Fibroblast of skin of right quadriceps (primary cell): ENCODE measurements at places on chromosomes 11 and 22.

DNA sequence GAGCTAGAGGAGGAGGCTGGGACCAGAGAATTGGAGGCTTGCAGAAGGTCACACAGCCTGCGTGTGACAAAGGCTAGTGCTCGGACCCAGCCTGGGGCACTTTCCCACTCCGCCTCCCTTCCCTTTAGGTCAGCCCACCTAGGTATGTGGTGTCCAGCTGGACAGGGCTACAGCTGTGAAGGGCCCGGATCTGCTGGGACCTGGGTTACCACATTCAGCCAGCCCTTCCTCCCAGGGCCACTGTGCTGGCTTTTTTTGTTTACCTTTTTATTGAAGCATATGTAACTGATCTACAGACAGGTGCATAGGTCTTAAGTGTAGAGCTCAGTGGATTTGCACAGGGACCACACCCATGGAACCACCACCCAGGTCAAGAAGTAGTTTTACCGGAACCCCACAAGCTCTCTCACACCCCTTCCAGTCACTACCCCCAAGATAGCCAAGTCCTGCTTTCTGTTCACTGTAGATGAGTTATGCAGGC, 8.7 kb downstream of the CAPN5 start:
- no peak for DNase-seq

- no peak for DNase-seq
These were observed 5.3 kb downstream of the ADA2 start for GRCh38 chr22:17213976-17214375.

DNA sequence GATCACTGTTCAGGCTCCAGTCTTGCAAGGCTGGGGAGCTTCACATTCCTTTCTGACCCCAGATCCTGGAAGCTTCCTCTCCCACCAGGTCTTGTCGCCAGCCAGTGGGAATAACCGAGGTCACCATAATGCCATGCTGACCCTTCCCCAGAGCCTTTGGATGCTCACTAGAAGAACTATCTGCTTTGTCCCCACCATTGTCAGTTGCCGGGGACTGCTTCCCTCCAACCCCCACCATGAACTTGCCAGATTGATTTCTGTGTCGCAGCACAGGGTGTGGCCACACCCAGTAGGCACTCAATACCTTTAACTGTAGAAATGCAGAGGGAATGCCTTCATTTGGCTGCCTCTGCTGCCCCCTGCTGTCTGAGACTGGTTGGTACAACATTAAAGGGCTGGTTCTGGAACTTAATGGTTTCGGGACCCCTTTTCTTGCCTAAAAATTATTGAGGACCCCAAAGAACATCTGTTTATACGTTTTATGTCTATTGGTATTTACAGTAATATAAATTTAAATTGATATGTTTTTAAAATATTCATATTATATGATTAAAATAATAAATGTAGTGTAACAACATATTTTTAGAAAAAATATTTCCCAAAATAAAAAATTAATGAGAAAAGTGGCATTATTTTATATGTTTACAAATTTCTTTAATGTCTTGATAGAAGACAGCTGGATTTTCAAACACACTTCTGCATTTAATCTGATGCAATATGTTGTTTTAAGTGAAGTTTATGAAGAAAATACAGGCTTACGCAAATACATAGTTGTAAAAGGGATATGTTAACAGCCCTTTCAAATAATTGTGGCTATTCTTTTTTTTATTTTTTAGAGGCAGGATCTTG, 6.7 kb upstream of the GDPD5 start:
- peak; percentile 60 for DNase-seq

DNA sequence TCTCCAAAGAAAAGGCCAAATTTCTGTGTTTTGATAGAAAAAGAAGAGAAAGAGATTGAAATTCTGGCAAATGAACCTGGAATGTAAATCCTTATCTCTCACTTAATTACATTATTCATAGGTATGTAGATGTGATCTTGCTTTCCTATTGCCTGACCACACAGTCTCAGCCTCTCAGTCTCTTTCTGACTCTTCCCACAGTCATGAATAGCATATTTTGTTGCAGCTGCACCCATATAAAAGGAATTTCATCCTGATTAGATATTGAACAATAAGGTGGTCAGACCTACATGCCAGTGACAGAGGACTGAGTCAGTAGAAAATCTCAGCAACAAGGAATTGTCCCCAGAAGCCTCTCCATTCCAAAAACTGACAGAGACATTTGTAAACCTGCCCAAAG, 62.9 kb upstream of the LRRC4C start:
- peak; percentile 74 for DNase-seq

DNA sequence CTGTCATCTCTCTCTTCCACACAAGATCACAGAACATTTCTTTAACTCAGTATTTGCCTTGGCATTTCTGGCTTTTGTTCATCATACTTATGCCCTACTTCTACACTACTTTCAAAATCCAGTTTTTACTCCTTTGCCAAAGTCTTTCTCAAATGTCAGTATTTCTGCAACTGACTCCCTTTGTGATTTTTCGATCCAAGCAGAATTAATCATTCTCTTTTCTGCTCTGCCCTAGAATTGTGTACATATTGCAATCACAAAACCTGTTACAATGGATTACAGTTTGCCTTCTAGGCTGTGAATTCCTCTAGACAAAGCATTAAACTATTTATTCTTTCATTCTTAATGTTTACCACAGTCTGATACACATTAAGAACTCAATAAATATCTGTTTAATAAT, 33.3 kb upstream of the GLYAT start:
- DNase-seq = no peak

- DNase-seq = peak; percentile 45
These were observed 11.0 kb downstream of the MN1 start for GRCh38 chr22:27790376-27791158.

- DNase-seq = no peak
These were observed 115.0 kb upstream of the NARS2 start for GRCh38 chr11:78689585-78690153.
